HuH-7.5 (cell line): ENCODE measurements at places on chromosomes 13 and 19.

DNA sequence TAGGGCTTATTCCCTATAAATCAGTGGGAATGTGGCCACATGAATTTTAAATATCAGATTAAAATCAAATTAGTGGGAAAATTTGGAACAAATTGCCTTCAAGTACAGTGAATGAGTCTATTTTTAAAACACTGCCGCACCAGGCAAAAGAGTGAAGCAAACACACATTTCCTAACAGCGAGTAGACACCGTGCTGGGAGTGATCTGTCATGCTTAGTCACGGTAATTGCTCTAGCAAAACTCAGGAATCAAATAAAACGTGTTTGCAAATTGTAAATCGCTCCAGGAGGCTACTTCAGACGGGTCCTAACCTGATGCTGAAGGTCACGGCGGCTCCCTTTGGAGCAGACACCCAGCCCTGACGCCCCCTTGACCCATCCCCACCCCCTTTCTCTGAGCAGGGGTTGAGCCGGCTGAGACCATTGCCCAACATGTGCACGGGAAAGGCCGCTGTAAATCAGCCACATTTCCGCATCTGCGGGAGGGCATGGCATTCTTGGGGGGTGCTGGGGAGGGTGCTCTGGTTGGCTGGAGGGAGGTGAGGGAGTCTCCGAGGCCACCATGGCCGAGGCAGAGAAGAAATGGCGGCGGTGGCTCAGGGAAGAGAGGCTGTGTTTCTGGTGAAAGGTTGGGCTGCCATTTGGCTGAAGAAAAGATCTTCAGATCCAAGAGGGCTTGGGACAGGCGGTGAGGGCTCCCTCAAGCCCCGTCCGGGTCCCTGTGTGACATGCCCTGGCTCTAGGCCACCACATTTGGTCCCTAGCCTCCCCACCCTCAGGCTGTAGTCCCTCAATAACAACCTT is 8.9 kb downstream of the CEBPA start:
- DNase-seq = peak; percentile 88

DNA sequence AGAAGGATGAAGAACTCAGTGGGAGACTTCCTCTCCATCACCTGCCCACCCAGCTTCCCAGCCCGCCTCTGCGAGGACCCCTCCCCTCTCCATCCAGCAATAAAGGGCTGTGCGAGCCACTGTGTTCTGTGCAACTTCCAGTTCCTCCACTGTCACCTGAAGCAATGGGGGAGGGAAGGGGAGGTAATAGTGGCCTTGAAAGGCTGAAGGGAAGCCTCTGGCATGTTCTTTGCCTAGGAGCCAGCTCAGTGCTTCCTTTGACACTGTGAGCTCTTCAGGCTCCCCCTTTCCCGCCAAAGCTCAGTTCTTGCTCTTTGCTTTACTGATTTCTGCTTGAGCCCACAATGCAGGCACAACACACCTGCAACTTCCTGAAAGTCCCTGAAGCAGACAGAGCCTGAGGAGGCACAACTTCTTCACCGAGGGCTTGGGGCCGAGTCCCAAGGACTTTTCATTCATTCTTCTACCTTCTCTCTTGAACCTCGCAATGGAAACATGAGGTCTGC is 73.2 kb upstream of the DOCK9 start:
- no peak for DNase-seq

DNA sequence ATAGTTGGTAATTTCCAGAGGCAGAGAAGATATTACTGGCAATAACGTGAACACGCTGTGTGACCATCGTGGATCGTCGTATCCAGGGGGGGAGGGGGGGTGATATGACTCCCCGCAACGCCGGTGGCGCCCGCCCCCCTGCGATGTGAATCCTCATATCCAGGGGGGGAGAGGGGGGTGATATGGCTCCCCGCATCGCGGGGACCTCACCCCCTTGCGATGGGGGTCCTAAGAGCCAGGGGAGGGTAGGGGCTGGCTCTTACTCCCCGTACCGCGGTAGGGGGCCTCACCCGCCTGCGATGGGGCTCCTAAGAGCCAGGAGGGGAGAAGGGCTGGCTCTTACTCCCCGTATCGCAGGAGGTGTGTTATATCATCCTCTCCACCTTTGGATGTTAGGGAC is 31.3 kb upstream of the RGCC start:
- DNase-seq = no peak

DNA sequence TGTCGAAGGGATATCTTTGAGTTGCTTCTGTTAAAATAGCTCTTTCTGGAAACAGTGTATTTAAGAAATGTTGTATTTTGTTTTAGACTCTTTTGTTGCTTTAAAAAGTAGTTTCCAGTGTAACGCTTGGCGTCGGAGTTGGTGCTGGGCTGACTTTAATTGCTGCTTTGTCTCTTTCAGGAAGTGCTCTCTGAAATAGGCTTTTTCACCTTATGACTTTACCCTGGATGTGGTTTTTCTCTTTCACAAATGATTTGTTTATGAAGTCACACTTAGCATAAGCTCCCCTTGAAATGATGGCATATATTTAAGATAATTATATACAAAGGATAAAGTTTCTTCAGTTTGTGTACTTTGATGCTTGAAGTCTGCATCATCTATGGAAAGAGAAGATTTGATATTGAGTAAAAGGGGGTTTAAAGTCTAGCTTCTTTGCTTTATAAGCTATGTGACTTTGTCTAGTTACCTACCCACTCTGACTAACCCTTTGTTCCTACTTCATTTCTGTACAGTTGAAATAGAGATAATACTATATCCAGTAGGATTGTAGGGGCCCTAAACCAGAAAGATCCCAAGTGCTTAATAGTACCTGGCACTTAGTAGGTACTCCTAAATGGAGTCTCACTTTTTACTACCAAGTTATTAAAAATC is at the start of gene GPR18:
GPR18 (minus strand) TSS at position 170 of the 651 bp plus-strand sequence. CDS start 2,507 bp downstream, outside the sequence.
- DNase-seq = no peak

- no peak for DNase-seq
These were observed 211.7 kb downstream of the NHLRC3 start for GRCh38 chr13:39249982-39250381.

DNA sequence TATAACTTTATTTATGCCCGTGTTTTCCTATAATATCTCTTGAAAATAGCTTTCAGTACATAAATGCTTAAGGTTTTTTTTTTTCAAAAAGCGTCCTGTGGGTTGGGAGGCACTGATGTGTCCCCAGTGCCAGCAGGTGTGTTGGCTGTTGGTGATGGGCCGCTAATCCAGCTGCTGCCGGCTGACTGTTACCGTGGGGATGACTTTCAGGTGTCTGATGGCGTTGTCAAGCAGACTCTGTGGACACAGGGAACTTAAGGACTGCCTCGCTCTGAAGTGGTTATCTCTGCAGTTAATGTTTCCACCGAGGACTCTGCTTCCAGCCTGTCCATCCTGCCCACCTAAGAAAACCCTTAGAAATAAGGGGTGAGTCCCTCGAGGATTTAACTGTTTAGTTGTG is 94.5 kb downstream of the ANKRD10 start:
- no peak for DNase-seq

DNA sequence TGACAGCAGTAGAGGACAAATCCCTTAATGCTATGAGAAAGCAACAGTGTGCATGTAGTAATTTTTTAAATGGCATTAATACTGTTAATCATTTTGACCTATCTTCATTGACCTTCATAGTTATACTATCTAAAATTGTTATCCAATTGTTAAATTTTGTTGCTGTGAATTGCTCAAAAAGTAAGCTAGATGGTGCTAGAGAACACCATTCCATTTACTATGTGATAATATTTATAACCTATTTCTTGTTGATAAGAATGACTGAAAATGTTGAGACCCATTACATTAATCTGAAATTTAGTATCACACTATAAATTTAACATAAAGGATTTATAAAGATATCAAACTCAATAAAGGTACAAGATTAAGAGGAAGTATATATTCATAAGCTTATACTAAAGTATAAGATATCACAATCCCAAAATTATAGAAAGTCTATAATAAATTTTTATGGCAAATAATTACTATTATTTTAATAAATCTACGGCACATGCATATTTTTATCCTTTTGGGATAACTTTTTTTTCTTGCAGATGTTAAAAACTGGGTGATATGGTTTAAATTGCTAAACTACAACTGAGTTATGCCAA is 1573.3 kb downstream of the PCDH9 start:
- no peak for DNase-seq

DNA sequence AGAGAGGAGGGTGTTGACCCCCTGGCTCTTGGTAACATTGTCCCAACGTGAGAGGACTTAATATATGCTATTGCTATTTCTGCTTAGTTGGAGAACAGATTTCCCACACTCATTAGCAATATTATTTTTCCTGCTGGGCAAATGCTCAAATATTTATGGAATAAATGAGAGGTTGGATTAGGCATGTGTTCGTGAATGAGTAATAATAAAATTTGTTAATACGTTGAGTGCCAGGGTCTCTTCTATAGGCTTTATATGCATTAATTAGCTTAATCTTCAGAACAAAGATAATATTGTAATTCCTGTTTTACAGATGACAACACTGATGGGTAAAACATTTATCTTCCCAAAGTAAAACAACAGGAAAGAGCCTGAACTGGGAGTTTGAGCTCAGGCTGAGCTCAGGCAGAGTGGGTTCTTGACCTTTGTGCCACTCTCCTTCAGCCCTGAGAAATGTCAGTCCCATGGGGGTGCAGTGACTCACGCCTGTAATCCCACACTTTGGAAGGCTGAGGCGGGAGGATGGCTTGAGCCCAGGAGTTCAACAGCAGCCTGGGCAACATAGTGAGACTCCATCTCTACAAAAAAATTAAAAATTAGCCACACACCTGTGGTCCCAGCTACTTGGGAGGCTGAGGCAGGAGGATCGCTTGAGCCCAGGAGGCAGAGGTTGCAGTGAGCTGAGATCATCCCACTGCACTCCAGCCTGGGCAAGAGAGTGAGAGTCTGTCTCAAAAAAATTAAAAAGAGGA is 1.2 kb downstream of the ZNF233 start:
- DNase-seq = no peak

- DNase-seq = no peak
These were observed 27.4 kb downstream of the STARD13 start for GRCh38 chr13:33257841-33258807.

- no peak for DNase-seq
These were observed 7.6 kb upstream of the GRIN3B start for GRCh38 chr19:992670-993055.

- DNase-seq = no peak
These were observed 20.8 kb upstream of the IPO5 start for GRCh38 chr13:97932647-97933046.

- no peak for DNase-seq
These were observed 92.7 kb downstream of the ZNF737 start for GRCh38 chr19:20472854-20473253.

DNA sequence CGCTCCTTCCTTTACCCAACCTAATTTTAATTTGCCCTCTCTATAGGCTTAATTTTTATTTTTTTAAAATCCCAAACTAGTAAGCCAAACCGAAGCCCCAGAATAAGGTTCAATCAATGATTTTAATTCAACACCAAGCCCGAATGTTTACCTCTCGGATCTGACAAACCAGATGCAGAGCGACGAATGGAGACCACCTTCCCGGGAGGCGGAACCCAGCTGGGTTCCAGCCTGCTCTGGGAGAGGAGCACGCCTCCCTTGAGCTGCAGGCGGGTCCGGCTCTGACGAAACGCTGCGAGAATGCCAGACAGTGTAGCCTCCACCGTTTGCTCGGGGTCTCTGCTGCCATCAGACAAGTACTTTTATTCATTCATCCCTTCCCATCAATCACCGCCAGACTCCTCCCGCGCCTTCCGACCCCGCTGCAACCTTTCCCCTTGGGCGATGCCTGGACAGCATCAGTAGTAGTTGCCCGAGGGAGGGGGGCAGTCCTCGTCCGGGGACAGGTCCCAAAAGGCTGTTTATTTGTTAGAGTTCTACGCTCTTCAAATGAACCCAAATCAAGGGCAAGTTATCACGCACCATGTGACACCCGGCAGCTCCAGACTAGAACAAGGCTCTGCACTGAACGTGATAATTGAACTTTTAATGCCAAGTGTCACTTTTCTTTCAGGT is 752 bp upstream of the EDNRB start:
- DNase-seq = peak; percentile 32

- no peak for DNase-seq
These were observed 10.9 kb downstream of the FREM2 start for GRCh38 chr13:38697628-38698333.

DNA sequence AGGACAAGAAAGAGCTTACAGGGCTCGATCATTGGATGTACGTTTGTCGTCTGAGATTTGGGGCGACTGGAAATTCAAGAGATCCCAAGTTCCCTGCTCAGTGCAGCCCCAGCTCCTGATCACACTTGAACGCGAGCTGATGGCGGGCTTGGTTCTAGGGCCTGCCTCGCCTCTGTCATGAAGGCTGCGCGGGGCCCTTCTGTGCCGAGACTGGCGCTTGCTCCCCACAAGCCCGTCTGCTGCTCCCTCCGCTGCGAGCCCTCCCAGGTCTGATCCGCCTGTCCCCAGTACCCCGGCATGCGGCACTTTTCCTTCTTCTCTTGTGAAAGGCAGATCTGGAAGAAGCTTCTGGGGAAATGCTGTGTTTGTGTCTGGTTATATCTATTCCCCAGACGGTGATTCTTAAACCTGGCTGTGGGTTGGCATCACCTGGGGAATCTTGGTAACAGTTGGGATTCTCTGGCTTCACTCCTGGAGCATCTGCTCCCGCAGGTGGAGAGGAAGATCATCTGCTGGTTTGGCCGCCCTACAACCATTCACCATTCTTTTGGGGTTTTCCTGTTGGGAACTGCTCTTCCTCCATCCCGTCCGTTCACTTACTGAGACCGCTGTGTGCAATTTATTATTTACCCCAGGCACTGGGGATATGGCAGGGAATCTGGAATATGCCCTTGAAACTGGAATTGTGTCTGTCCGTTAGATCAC is 43.6 kb downstream of the SIPA1L3 start:
- no peak for DNase-seq

GRCh38 chr13:37929308-37929707 is 59.7 kb upstream of the TRPC4 start:
- no peak for DNase-seq

DNA sequence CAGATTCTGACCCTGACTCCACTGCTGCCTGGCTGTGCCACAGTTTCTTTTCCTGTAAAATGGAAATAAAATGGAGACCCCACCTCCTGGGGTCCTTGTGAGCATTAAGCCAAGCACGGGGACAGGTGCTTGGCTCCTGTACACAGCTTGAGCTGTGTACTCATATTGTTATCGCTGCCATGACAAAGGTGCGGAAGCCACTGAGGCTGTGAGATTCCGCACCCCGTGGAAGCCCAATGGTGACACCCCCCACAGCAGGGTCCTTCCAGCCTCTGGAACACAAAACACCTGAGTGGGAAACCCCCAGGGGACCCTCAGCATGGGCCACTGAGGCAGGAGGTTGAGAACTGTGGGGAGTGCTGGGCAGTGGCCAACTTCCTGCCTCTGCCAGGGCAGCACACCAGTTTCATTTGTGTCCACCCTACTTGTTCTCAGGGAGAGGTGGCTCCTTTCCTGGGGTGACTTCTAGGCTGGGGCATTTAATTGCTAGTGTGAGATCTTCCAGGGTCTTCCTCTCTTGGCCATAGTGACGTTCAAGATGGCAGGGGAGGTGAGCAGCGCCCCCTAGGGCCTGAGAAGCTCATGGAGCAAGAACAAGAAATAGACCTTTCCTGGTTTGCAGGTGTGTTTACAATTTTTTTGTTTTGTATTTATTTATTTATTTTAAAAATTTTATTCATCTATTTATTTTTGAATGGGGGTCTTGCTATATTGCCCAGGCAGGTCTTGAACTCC is 5.4 kb upstream of the JSRP1 start:
- no peak for DNase-seq

- no peak for DNase-seq
These were observed 91.2 kb upstream of the FBXL3 start for GRCh38 chr13:77118134-77118533.

GRCh38 chr19:45468159-45468651 is 409 bp downstream of the FOSB start:
- no peak for DNase-seq
